Airway epithelial cell (primary cell): ENCODE measurements at places on chromosomes 12 and 14. TPM values are rescaled to one million over a fixed set of nuclear protein-coding genes. Genes with fewer than 3 reads are reported as not detected.

Gene PPFIBP1
- total RNA-seq = 36.2 and 44.0 TPM in 2 replicates

Gene PSMD9
- 81.9 and 95.9 TPM in 2 replicates for total RNA-seq

Gene PFDN5
- 359 and 451 TPM in 2 replicates for total RNA-seq

Gene MGST1
- total RNA-seq = 276 and 301 TPM in 2 replicates

Gene DLST
- 46.6 and 60.2 TPM in 2 replicates for total RNA-seq

Gene NELL2
- total RNA-seq = not detected in 2 replicates

Gene STON2
- 99.8 and 107 TPM in 2 replicates for total RNA-seq

Gene KCNA5
- not detected in 2 replicates for total RNA-seq

Gene UNC79
- total RNA-seq = not detected in 2 replicates

Gene CLEC4D
- not detected in 2 replicates for total RNA-seq

Gene LRRK2
- total RNA-seq = 0.51 and 0.56 TPM in 2 replicates

Gene FSCB
- not detected in 2 replicates for total RNA-seq

Gene TMEM132D
- not detected in 2 replicates for total RNA-seq

Gene STYK1
- 1.2 and 4.1 TPM in 2 replicates for total RNA-seq

Gene KRT7
- 1,213 and 1,216 TPM in 2 replicates for total RNA-seq
